ENCODE measurements at places on chromosomes 7 and 10.

- DNase-seq, result no peak
Measured at GRCh38 chr7:81183326-81183725, 264.5 kb upstream of the SEMA3C start.

GRCh38 chr7:159091480-159092475, 52.9 kb downstream of the VIPR2 start:
- DNase-seq, result no peak

GRCh38 chr7:46838463-46838862, 743.4 kb downstream of the TNS3 start:
- no peak for DNase-seq

DNA sequence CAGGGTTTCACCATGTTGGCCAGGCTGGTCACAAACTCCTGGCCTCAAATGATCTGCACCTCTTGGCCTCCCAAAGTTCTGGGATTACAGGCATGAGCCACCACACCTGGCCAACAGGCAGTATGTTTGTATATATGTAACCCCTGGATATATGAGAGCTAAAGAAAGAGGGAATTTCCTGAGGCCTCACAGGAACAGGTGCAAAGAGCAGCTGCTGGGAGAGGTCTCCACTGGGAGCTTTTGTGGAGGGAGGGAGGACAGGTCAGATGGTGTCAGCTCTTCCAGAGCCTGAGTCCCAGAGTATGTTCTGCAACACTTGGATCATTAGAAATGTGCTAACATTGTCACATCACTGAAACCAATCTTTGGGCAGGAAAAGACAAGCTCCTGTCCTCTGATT, 110.1 kb upstream of the KIF5B start:
- DNase-seq, result no peak

- DNase-seq, result no peak
Measured at GRCh38 chr10:125871338-125871737, 9.8 kb downstream of the DHX32 start.

GRCh38 chr10:21870849-21871248, 132.7 kb downstream of the DNAJC1 start:
- DNase-seq, result no peak

- DNase-seq, result no peak
Measured at GRCh38 chr10:89685936-89686335, 15.5 kb upstream of the KIF20B start.

GRCh38 chr7:79923953-79924352, 210.7 kb upstream of the GNAI1 start:
- DNase-seq, result no peak

DNA sequence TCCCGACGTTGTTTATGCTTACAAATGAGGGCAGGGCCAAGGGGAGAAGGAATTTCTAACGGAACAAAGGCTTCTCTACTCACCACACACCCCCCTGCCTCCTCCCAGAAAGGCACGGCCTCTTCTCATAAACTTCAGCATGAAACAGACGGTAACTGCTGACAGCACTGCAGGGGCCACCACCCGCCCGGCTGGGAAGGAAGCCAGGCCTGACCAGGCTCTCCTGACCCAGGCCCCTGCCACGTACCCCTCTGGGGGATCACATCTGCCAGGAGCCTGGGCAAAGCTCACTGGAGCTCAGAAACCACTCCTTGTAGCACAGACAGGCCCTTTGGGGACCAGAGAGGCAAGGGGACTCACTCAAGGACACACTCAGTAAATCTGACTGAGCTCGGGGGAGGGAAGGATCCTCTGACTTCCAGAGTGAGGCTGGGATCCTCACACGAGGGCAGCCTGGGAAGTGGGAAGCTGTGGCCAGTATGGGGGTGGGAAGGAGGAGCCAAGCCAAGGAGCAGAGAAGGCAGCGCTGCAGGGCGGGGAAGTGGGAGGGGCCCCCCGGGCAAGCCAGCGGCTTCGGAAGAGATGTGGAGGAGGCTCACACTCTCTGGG, 46.1 kb downstream of the ZCCHC24 start:
- no peak for DNase-seq

GRCh38 chr7:158564663-158565035, 23.0 kb downstream of the PTPRN2 start:
- DNase-seq, result no peak

DNA sequence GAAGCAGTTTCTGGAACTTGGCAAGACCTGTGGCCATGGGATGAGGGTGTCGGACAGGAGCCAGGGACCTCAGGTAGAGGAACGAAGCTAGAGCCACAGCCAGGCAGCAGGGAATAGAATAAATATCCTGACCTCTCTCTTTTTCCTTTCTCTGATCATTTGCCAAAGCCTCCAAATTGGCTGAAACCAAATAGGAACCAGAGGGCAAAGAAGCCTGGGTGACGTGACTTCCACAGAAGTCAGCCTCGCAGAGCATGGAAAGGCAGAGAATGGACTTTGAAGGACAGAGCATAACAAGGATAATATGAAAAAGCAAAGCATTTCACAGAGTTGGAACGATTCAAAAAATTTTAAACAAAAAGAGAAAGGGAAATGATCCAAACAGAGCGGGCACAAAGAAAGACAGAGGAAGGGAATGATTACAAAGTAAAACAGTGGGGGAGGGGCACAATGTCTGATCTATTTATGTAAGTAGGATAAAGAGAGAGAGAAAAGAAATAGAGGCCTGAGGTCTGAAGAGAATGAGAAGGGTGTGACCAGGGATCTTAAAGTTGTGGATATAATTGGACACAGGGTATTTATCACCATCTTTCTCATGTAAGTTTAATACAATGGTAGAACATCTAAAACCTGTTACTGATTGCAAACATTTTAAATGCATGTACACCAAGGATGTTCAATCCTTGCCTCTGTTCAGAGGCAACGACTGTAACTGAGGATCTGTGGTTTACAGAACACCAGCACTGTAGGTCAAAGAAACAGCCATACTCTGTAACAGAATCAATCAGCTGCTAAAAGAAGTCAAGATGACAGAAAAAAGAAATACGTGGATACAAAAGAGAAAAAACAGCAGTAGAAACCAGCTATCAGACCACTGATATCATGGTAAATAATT, 4.5 kb upstream of the ZEB1 start:
- no peak for DNase-seq

- DNase-seq, result no peak
Measured at GRCh38 chr10:6621536-6621935, 41.5 kb upstream of the PRKCQ start.

GRCh38 chr10:2852574-2853323, 214.6 kb upstream of the PFKP start:
- DNase-seq, result no peak

- no peak for DNase-seq
Measured at GRCh38 chr7:28225576-28225975, 45.0 kb upstream of the JAZF1 start.

- DNase-seq, result no peak
Measured at GRCh38 chr10:92382631-92383030, 91.7 kb downstream of the MARCHF5 start.

GRCh38 chr10:100368721-100369120, 21.7 kb downstream of the SCD start:
- DNase-seq, result no peak

DNA sequence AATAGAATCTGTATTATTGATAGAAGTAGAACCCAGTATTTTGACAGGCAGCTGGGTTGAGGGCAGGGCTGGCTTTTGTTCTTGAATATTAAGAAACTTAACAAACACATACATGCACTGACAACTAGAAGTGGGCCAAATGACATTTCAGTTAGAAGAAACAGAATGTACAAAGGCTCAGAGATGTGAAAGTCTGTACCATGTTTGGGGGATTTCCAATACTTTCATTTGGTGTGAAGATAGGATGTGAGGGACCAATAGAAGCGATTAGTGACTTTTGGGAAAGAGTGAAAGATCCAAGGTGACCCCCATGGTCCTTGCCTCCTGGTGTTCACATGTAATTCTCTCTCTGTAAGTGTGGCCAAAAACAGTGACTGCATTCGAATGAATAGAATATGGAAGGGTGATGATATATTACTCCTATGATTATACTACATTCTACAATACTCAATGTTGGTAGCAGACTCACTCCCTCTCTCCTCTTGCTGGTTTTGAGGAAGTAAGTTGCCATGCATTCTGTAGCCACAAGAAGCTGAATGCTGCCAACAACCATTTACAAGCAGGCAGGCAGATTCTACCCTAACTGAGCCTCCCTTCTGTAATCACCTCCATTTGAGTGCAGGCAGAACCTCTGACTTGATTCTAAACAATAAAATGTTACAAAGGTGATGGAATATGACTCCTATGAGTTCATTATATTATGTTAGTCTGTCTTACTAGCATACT, 151.4 kb downstream of the TMEM168 start:
- DNase-seq, result no peak

GRCh38 chr7:88289564-88290025, 17.1 kb downstream of the STEAP4 start:
- DNase-seq, result no peak

DNA sequence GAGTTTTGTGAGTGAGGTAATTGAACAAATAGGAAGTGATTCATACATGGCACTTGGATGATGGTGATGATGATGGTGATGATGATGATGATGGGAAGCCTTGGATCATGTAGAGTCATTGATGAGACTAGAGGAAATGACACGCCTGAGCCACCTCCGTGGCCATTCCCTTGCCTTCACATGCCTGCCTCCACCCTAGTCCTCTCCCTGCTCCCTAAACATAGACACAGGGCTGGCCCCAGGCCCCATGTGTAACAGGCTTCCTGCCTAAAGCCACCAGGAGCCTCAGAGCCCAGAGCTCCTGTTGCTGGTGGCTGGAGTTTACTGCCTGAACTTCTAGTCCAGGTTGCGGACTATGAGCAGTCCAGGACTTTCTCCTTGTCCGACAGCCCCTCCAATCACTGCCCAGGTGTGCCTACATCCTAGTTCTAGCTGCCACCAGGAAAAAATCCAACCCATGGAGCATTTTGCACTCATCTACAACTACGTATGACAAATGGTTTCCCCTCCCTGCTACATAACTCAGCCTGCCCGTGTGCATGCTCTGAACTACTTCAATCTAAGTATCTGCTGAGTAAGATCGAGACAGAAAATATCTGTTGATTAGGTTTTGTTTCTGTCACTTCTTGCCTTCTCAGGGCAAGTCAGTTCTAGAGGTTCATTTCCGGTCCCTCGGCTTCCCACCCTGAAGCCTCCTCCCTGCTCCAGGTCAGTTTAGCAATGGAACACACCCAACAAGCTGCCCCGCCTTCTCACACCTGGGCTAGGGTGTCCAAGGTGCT, 35.5 kb upstream of the KDM7A start:
- DNase-seq, result peak; percentile 92

DNA sequence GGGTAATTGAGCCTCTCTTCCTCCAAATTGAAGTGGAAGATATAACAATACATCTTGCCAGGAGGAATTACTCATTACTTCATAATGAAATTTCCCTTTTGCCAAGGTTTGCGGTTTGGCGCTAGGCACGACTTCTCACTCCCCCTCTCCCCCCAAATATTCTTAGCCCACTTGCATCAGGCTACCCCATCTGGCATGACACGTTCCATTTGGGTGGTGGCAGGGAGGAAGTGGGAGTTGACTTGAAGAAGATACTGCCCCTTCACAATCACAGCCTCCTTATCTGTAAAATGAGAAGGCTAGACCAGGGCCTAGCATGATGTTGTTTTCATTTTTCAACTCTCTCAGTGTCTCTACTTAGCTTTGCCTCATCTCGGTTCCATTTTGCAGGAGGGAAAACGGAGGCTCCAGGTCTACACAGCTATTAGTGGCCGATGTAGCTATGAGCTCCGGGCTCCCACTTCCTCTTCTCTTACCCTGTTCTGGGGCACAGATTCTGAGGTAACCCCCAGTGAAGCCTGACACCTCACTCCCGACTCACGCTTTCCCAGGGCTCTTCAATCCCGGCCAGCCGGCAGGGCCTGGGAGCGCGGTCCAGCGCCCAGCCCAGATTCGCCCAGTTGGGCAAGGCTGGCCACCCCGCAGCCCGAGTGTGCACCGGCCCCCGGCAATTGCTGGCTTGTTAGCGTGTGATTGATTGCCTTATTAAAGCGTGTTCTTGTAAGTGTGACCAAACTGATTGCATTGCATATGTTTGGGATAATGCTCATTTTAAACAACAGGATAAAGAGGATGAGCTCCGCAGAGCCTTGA, 6.5 kb downstream of the EVX1 start:
- DNase-seq, result no peak

- DNase-seq, result no peak
Measured at GRCh38 chr7:132815130-132815529, 238.9 kb upstream of the PLXNA4 start.

DNA sequence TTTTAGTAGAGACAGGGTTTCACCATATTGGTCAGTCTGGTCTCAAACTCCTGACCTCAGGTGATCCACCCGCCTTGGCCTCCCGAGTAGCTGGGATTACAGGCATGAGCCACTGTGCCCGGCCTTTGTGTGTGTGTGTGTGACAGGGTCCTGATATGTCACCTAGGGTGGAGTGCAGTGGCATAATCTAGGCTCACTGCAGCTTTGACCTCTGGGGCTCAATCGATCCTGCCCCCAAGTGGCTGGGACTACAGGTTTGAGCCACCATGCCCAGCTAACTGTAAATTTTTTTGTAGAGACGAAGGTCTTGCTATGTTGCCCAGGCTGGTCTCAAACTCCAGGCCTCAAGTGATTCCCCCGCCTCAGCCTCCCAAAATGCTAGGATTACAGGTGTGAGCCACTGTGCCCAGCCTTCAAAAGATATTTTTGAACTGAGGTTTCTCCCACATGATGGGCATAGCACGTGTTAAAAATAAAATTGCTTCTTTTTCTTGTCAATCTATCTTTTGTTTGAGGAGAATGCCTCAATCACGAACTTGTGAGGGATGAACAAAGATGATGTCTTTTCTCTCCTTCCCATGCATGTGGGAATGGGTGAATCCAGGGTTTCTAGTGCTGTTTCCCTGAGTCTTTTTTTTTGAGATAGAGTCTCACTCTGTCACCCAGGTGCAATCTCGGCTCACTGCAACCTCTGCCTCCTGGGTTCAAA, 30.8 kb upstream of the PSAP start:
- DNase-seq, result no peak

DNA sequence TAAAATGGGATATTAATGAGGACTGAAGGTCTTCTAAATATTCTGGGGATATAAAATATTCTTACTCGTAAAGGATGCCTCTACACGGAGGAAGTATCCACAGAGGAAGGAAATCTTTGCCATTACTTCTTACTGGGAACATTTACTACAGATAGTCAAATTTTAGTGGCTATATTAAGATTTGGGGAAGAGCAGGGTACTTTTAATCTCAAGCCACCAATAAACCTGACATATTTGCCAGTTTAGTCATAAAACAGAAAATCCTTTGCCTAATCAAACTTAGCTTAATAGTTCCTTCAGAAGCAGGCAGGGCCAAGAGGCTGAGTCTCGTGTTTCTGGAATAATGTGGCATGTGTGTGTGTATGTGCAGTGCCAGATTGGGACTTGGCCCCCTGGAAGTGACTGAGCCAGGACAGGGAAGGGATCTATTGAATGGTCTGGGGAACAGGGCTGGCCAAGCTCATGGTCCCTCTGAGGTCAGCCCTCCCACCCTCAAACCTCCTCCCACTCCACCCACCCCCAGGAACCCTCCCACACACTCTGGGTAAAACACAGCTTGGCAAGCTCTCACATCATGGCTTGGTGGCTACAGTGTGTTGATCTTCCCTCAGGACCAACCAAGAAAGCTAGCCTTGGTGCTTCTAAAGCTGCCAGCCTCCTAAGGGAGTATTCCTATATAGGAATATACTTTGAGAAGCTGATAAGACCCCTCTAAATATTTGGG, 1.6 kb upstream of the PIK3CG start:
- DNase-seq, result no peak

GRCh38 chr10:63247771-63248170, 114.6 kb downstream of the NRBF2 start:
- no peak for DNase-seq

GRCh38 chr10:85986777-85987176, 379.8 kb downstream of the GRID1 start:
- DNase-seq, result no peak

Data from GM12865 (cell line).